ENCODE measurements at places on chromosomes 7 and 10. TPM values are rescaled to one million over a fixed set of nuclear protein-coding genes. Genes with fewer than 3 reads are reported as not detected.

The AKR1C4 gene
- total RNA-seq = not detected

The BBIP1 gene
- total RNA-seq = 29.7 TPM

The PILRA gene
- not detected for total RNA-seq

The LBX1 gene
- not detected for total RNA-seq

The BCCIP gene
- 46.1 TPM for total RNA-seq

The SFRP5 gene
- not detected for total RNA-seq

The DPP6 gene
- not detected for total RNA-seq

The CNPY1 gene
- not detected for total RNA-seq

- DNase-seq = peak; percentile 39
These were observed 434.3 kb downstream of the MDFIC start for GRCh38 chr7:115356139-115356746.

DNA sequence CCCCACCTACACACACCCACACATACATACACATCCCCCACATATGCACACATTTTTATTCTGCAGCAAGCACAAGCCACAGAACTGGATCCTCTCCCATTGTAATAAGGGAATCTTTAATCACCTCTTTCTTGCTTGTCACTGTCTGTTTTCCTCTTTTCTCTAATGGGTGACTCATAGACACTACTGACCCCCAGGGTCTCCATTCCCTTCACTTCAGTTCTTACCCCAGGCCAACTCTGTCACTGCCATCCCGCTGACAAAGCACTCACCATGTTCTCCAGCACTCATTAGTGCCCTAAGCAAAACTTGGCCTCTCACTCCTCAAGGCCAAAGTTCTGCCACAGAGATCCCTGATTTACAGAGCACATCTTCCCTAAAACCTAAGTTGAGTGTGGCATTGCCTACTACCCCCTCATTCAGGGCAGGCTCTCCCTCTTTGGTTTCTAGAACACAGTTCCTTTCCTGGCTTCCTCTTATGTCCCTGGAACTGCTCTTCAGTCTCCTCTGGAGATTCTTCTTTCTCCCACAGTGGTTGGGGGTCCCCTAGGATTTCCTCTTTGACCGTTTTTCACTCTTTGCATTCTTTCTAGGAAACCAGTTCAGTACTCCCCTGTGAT, 39.6 kb upstream of the INHBA start:
- no peak for DNase-seq

- no peak for DNase-seq
These were observed 574 bp downstream of the UTF1 start for GRCh38 chr10:133230387-133231195.

DNA sequence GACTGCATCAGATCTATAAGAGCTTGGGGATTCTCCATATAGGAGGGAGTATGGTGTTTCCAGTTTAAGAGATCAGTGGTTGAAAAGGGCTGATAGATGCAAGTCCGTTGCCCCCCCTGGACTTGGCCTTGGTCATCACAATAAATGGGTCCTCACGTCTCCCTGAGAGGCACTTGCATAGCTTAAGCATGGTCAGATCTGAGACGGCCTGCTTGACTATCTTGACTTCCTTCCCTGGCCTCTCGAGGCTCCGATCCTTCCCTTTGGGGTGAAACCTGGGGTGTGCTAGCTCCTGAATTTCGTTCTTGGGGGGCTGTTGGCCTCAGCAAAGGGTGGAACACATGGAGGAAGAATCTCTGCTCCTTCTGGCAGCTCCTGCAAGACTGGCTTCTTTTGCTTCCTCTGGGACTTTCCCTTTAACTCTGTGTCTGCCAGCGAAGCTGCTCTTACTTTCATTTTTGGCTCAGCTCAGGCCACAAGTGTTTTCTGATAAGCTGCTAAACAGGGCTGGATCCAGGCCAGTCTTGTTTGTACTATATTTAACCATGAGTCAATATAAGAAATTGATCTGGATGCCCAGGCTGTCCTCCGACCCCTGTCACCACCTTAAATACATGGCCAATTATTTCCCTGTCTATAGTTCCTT, 11.2 kb upstream of the ZNF485 start:
- peak; percentile 47 for DNase-seq

GRCh38 chr7:133945497-133945896, 181.6 kb upstream of the LRGUK start:
- DNase-seq = no peak

DNA sequence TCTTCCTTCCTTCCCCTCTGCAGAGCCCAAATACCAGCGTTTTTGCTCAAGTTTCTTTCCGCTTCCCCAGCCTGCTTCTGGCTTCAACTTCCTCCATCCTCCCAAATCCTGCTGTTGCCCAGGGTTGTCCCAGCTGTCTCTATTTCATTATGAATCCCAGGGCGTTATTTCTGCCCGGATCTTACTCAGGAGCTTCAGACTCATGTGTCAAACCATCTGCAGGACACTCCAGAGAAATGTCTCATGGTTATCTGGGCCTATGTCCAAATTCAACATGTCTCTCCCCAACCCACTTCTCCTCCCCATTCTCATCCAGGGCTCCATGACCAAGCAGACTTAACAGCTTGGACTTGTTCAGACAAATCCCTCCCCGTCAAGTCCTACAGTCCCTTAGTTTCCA, 15.6 kb downstream of the ARHGAP22 start:
- DNase-seq = peak; percentile 69

DNA sequence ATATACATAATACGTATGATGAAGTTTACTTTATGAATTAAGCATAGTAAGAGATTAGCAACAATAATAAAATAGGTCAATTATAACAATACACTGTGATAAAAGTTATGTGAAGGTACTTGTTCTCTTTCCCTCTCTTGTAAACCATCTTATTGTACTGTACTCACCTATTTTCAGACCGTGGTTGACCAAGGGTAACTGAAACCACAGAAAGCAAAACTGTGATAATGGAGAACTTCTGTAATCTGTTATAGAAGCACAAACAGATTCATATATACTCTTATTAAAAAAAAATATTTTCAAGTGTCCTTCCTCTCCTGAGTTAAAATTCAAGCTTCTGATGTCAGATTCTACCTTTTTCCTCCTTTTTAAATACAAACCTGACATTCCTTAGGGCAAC, 1247.8 kb upstream of the SORCS1 start:
- DNase-seq = no peak

DNA sequence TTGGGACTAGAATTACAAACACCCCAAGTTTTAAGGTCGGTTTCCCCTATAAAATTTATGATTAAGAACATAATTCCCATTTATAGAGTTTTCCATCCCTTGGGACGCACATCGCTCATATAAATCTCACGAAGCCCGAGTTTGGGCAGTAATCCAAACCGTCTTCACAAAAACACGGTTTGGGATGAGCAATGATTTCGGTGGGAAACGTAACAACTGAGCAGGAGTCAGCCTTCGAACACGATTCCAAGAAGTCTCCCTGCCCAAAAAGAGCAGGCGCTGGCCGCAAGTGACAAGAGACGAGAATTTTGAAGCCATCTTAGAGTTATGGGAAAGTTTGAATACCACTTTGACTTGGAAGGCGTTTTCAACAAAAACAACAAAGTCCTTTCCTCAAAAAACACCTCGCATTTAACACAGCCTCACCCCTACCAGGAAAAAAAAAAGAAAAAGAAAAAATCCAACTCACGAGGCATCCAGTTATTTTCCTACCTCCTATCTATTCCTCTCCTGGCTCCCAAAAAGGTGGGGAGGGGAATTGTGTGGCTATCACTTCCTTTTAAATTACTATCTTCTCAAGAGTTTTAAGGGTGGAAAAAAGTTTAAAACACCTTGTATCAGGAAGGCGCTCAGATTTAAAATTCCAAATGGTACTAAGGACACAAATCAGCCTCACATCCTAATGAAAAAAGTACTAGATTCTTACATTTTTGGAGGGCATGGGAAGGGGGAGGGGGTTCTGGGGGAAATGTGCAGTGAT, 1.6 kb downstream of the SEPHS1 start:
- DNase-seq = peak; percentile 49

Data from dermis blood vessel endothelial cell (primary cell).